H9 (cell line): ENCODE measurements at places on chromosomes 1 and 21. TPM values are rescaled to one million over a fixed set of nuclear protein-coding genes. Genes with fewer than 3 reads are reported as not detected.
A peak's percentile ranks its signal among the peaks of the same experiment; 100 is the strongest.

DNA sequence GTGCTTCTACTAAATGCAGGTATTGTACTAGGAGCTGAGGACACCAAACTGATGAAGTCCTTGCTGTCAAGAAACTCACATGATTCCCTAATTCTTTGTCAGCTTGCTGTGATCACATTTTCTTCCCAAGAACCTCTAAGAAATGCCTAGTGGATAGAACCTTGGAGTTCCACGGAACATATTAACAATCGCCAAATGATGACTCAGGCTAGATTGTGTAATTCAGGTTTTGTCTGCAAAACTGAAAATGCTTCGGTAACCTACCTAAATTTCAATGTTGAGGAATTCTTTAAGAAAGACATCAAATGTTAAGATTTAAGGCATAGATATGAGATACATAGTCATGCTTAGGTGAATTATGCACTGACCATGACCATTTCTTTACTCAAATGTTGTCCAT, 1.7 kb upstream of the GADD45A start:
- DNase-seq = no peak
- no peak overlapping the region for H3K27ac ChIP-seq
- H3K4me3 ChIP-seq = no peak overlapping the region
- H3K4me1 ChIP-seq = peaks cover 6% of the 10 kb centered on the region; the same call in 1 of the 2 replicates
- H3K36me3 ChIP-seq = peaks cover 12% of the 10 kb centered on the region

DNA sequence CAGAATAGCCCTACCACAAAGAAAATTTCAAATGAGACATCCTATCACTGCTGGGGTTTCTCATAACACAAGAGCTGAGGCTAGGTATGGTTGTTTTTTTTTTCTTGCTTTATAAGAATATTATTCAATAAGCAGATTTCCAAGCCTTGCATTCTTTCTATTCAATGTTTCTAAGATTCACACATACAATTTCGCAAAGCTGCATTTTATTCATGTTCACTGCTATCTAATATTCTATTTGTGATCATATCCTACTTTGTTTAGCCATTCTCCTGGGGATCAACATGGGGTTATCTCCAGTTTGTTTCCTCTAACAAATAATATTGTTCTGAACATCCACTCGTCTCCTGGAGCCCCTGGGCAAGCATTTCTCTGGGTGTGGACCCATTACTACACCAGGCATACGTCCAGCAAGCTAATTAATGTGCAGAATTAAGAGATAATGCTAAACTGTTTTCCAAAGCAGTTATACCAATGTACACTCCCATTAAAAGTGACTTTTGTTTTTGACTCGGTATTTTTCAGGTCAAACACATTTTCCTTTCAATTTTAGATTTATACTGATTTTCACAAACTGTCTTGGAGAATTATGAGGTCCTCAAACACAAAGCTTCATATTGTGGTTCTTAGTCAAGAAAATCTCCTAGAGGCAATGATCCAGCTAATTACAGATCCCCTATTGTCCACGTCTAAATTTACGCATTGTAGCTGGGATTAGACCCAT, 15.7 kb upstream of the HLCS start:
- peaks cover 2% of the 10 kb centered on the region; the same call in 1 of the 2 replicates for H3K27me3 ChIP-seq
- no peaks in the 10 kb centered on the region for H3K36me3 ChIP-seq
- H3K4me1 ChIP-seq = peaks cover 4% of the 10 kb centered on the region; the same call in 1 of the 2 replicates

DNA sequence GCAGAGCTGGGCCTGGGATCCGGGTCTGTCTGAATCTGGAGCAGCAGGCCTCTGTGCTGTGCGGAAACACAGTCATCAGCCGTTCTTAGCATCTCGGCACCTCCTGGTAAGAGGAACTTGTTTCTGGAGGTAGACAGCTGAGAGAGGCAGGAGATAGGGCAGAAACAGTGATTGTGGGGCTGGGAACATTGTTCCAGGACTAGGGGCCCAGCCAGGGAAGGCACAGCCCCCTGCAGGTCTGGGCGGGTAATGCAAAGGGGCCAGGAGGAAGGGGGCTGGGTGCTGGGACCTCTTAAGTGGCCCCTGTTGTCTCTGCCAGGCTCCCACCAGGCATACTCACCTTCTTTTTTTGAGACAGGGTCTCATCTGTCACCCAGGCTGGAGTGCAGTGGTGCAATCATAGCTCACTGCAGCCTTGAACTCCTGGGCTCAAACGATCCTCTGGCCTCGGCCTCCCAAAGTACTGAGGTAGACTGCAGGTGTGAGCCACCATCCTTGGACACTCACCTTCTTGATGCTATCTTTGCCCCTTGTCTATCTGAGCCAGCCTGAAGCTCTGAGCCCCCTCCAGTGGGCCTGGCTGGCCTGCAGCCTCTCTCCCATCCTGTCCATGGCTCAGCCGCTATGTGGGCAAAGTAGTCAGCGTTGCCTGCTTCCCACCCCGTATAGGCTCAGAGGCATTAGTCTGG, 134.3 kb upstream of the ZBTB40 start:
- H3K4me1 ChIP-seq = peaks cover 15% of the 10 kb centered on the region
- no peaks in the 10 kb centered on the region for H3K36me3 ChIP-seq
- H3K4me3 ChIP-seq = 0 out of 3 replicates have a peak overlapping the region, but pooled peaks have one; percentile 35
- peak; percentile 77 for DNase-seq

GRCh38 chr1:41870076-41870562, 48.6 kb downstream of the HIVEP3 start:
- DNase-seq = no peak
- H3K4me1 ChIP-seq = peaks cover 17% of the 10 kb centered on the region
- H3K27ac ChIP-seq = no peak overlapping the region
- H3K36me3 ChIP-seq = no peaks in the 10 kb centered on the region
- no peaks in the 10 kb centered on the region for H3K27me3 ChIP-seq
- H3K4me3 ChIP-seq = no peak overlapping the region

- no peak overlapping the region for H3K4me3 ChIP-seq
- no peaks in the 10 kb centered on the region for H3K27me3 ChIP-seq
- peaks cover 24% of the 10 kb centered on the region for H3K36me3 ChIP-seq
Observed at GRCh38 chr1:241142493-241142892, 214.5 kb downstream of the RGS7 start.

DNA sequence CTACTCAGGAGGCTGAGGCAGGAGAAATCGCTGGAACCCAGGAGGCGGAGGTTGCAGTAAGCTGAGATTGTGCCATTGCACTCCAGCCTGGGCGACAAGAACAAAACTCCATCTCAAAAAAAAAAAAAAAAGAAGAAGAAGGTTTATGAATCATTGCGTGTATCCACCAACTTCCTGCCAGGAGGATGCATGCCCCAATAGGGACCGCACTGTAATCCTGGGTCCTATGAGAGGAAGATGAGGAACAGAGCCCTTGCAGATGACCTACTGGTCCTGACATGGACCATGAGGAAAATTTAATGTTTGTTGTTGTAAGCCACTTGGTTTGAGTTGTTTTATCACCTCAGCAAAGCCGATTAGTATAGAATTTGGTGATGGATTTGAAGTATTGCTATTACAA, 56.7 kb downstream of the PTGS2 start:
- no peaks in the 10 kb centered on the region for H3K36me3 ChIP-seq
- H3K27me3 ChIP-seq = no peaks in the 10 kb centered on the region
- no peak overlapping the region for H3K4me3 ChIP-seq

DIRAS3 gene
- total RNA-seq = not detected in 2 replicates

PRMT2 gene
- total RNA-seq = 53.4 and 53.7 TPM in 2 replicates
